ENCODE measurements at places on chromosomes 11 and 22. TPM values are rescaled to one million over a fixed set of nuclear protein-coding genes. Genes with fewer than 3 reads are reported as not detected.

Gene DLG2
- total RNA-seq, result 6.0 TPM

DNA sequence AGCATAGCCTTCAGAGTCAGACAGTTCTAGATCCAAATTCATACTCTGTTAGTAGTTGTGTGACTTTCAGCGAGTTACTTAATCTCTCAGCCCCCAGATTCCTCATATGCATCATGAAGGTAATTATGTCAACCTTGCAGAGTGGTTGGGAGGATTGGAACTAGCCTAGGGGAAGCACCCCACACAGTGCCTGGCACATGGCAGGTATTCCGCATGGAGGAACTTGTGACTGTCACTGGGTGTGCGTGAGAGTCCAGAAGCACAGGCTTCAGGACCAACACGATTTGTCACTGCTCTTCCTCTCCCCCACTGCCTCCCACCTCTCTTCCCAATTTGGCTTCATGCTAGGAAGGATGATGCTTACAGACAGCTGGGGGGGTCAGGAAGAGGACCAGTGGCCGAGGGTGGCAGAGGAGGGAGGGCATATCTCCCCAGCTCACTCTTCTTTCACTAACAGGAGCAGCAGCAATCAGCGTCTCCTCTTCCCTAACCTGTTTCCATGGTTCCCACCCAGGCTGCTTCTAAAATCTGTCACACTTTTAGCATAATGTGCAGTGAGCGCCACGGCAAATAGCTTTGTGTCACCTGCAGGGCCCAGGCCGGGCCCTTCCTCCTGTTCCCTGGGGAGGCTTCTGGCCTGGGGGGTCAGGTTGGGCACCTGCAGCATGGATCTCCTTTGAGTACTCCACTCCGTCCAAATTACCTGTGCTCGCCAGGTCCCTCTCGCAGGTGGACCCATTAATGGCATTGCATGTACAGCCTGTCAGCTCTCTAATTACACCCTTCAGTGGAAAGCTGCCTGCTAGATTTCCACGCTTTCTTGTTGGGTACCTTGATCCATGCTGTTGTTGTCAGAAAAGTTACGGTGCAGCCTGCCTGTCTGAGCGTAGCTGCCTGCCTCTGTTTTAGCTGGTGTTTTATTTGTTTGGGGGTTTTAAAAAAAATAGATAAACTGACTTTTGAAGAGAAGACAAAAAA lies 400.4 kb downstream of the NXPE2 start:
- H3K27ac ChIP-seq, result no peak overlapping the region
- no peaks in the 10 kb centered on the region for H3K4me1 ChIP-seq
- H3K4me3 ChIP-seq, result no peak overlapping the region
- H3K27me3 ChIP-seq, result no peaks in the 10 kb centered on the region

DNA sequence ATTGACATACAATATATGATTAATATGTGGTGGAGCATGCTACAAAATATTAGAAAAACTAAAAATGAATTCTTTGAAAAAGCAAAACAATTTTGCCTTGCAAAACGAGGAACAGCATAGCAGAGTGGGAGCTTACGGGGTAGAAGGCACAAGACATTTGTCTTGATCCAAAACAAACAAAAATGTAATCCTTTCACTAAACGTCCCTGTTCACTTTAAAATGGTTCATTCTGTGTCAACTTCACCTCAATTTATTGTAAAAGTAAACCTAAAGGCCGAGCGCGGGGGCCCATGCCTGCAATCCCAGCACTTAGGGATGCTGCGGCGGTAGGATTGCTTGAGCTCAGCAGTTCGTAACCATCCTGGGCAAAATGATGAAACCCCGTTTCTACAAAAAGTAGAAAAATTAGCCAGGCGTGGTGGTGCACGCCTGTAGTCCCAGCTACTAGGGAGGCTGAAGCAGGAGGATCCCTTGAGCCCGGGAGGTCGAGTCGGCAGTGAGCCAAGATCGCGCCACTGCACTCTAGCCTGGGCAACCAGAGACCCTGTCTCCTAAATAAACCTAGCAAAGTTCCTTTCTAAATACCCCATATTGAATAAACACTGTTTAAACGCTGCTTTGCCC lies 2.0 kb downstream of the PRDM10 start:
- no peak overlapping the region for H3K27ac ChIP-seq
- no peak overlapping the region for H3K4me3 ChIP-seq
- peaks cover 33% of the 10 kb centered on the region for H3K4me1 ChIP-seq
- H3K27me3 ChIP-seq, result no peaks in the 10 kb centered on the region
- DNase-seq, result no peak

DNA sequence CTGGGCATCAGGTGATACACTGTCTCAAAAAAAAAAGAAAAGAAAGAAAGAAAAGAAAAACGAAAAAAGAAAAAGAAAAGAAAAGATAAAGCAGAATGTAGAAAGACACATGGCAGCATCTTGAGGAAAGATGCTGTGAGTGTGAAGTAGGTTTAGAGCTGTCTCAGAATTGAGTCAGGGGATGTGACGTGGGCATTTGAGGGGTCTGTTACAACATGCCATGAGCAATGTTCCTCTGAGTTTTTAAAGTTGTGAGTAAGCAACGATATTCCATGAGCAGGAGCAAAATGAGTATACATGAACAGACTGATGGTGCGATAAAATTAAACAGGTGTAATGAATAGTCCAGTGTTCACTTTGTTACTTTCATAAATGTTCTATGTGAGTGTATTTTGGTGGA lies 11.3 kb upstream of the QSER1 start:
- H3K36me3 ChIP-seq, result no peaks in the 10 kb centered on the region
- no peaks in the 10 kb centered on the region for H3K4me1 ChIP-seq
- no peak for DNase-seq
- no peaks in the 10 kb centered on the region for H3K27me3 ChIP-seq
- H3K4me3 ChIP-seq, result no peak overlapping the region
- H3K27ac ChIP-seq, result no peak overlapping the region

Gene PLEKHB1
- 22.4 TPM for total RNA-seq

GRCh38 chr11:102564110-102564509 lies 33.6 kb upstream of the MMP7 start:
- no peaks in the 10 kb centered on the region for H3K27me3 ChIP-seq
- H3K36me3 ChIP-seq, result no peaks in the 10 kb centered on the region
- DNase-seq, result no peak
- H3K4me1 ChIP-seq, result peaks cover 7% of the 10 kb centered on the region
- no peak overlapping the region for H3K4me3 ChIP-seq

Gene MYO18B
- not detected for total RNA-seq

GRCh38 chr22:33519071-33519973 lies 401.0 kb downstream of the LARGE1 start:
- no peaks in the 10 kb centered on the region for H3K36me3 ChIP-seq
- H3K4me1 ChIP-seq, result peaks cover 21% of the 10 kb centered on the region
- no peak overlapping the region for H3K4me3 ChIP-seq
- no peaks in the 10 kb centered on the region for H3K27me3 ChIP-seq

Gene RAG1
- total RNA-seq, result 0.52 TPM

DNA sequence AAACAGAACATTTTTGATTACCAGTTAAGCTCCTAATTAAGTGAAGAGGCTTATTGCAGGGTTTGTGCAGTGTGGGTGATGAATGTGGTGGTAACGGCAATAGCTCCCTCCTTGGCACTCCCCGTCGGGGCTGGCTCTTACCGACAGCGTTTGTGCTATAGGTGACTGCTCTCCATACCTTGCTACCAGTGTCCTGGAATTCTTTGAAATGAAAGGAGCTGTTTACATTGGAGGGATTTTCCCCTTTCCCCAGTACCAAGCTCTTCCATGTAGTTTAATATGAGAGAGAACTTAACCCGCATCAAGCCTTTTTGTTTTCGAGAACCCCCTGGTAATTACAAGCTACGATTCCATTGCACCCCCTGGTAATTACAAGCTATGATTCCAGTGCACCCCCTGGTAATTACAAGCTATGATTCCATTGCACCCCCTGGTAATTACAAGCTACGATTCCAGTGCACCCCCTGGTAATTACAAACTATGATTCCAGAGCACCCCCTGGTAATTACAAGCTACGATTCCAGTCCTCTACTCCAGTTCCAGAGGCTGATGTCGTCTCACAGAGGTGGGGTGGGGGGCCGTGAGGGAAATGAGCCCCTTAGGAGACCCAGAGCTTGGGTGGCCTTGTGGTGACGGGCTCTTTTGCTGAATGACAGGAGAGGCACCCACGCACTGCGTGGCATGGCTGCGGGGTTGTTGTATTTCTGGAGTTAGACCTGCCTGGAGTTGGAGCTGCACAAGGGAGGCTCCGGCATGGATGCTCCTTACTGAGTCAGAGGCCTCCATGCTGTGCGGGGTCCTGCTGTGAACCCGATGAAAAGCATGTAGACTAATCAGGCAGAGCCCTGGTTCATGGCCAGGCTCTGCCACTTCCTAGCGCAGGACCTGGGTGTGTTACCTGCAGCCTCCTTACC lies 205.3 kb downstream of the TBC1D22A start:
- DNase-seq, result no peak
- H3K27me3 ChIP-seq, result no peaks in the 10 kb centered on the region
- no peak overlapping the region for H3K27ac ChIP-seq
- no peak overlapping the region for H3K4me3 ChIP-seq
- no peaks in the 10 kb centered on the region for H3K36me3 ChIP-seq

DNA sequence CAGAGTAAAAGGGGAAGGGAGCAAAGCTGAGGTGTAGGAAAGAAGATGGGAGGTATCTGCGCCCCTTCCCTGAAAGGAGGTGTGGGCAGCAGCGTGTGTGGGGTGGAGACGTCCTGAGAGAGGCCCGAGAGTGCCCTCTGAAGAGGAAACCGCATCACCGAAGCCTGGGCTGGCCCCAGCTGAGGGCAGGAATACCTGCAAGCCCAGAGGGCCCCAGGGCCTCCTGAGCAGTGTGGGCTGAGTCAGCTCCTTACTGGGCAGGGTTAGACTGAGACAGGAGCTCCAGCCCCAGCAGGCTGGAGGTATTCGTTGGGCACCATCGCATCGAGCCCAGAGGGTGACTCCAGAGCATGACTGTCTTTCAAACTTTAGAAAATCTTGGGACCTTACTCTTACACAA lies 534.0 kb upstream of the B3GAT1 start:
- H3K36me3 ChIP-seq, result no peaks in the 10 kb centered on the region
- no peaks in the 10 kb centered on the region for H3K4me1 ChIP-seq
- H3K27ac ChIP-seq, result no peak overlapping the region
- no peaks in the 10 kb centered on the region for H3K27me3 ChIP-seq

DNA sequence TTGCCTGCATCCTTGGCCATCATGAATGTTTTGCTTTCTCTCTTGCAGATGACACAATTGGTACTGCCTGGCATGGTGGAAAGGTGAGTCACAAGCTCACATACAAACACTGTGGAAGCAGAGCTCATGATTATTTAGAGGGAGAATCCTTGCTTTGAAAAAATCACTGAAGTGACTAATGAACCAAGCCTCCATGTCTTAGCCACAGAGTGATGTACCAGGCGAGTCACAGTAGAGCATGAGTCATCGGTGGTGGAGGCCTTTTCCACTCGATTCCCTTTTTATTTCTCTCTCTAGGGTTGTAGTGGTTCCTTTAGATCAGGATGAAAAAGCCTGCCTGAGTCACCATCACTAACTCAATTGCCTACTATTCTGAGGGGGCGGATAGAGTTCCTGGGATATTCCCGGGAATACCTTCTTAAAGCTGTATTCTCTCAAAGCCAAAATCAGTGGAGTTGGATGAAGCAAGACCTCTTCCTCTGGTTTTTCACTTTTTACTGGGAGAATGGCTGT lies 49.6 kb upstream of the ALKBH3 start:
- peaks cover 2% of the 10 kb centered on the region for H3K36me3 ChIP-seq
- H3K27ac ChIP-seq, result no peak overlapping the region
- DNase-seq, result peak; percentile 46
- H3K4me3 ChIP-seq, result no peak overlapping the region
- no peaks in the 10 kb centered on the region for H3K27me3 ChIP-seq
- no peaks in the 10 kb centered on the region for H3K4me1 ChIP-seq

GRCh38 chr11:8828580-8829361 lies 82.2 kb upstream of the AKIP1 start:
- DNase-seq, result no peak
- no peaks in the 10 kb centered on the region for H3K4me1 ChIP-seq
- no peak overlapping the region for H3K4me3 ChIP-seq
- H3K27ac ChIP-seq, result no peak overlapping the region

Data from body of pancreas (tissue), 4 donors.